NCI-H1694 treated with DMSO at 0.1 percent for 48 hours (cell line): ENCODE measurements at places on chromosomes 11 and 22.
A peak's percentile ranks its signal among the peaks of the same experiment; 100 is the strongest.

DNA sequence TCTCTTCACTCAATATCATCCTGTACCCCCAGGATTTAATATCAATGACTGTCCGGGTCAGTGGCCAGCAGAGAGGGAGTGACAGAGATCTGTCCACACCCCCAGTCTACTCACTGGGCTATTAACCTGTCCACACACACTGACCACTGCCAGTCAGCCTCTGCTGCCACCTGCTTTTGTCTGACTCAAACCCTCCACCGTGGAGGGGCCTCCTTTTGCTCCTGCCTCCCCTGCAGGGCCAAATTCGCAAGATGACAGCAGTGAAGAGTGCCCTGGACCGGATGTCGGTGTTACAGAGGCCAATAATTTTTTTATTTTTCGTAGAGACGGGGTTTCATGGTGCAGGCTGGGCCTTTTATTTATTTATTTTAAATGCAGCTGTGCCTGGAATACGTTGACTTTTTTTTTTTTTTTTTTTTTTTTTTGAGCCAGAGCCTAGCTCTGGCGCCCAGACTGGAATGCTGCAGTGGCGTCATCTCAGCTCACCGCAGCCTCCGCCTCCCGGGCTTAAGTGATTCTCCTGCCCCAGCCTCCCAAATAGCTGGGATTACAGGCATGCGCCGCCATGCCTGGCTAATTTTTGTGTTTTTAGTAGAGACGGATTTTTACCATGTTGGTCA is 5.1 kb downstream of the PDXP start:
- no peak for DNase-seq

GRCh38 chr11:79440571-79441460 is at the start of gene TENM4:
Gene TENM4, minus strand, starts transcription at chr11:79441030. Its CDS starts 371,086 bp downstream, at chr11:79069944.
- DNase-seq = peak; percentile 47

DNA sequence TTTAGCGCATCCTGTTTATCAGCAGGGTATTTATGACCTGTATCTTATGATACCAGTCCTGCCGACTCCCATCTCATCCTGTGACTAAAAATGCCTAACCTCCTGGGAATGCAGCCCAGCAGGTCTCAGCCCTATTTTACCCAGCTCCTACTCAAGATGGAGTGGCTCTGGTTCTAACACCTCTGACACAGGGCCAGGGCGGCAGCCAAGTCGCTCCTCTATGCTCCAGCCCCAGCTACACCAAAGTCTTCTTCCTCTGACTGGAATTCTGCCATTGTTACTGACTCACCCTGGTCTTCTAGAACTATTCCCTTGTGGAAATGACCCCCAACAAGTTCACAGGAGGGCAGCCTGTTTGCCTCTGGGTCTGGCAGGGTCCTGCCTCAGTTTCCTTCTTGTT is 7.9 kb upstream of the C1QTNF6 start:
- DNase-seq = no peak

DNA sequence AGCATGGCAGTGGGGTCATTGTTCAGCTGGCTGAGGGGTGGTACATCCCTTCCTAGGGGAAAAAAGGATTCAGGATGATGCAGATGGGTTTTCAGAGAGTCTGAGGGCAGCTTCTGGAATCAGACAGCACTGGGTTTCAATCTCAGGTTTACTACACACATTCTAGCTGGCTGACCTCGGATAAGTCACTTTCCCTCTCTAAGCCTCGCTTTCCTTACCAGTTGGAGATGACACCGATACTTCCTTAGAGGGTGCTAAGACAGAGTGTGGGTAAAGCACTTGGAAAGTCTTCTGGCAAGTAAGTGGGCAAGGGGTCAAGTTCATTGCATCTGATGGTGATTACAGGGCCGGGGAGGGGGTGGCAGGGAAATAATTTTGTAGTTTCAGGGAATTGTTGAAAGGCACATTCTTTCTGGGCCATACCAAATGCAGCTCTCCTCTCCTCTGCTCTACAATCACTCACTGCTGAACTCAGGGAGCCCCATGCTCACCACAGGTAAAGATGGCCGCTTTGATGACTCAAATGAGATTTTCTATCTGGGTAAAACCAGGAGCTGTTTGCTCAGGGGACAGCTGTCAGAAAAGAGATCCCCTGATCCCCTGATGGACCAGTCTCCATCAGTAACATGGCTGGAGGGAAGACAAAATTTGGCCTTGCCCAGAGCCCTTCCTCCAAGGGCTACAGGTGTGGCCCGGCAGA is 6.5 kb upstream of the MIAT start:
- no peak for DNase-seq

GRCh38 chr11:112288021-112288420 is 27.4 kb upstream of the PLET1 start:
- DNase-seq = no peak

- DNase-seq = peak; percentile 39
These were observed 6.2 kb downstream of the TEAD1 start for GRCh38 chr11:12680246-12680939.

GRCh38 chr11:60301178-60301577 is 20.7 kb downstream of the MS4A4A start:
- no peak for DNase-seq

DNA sequence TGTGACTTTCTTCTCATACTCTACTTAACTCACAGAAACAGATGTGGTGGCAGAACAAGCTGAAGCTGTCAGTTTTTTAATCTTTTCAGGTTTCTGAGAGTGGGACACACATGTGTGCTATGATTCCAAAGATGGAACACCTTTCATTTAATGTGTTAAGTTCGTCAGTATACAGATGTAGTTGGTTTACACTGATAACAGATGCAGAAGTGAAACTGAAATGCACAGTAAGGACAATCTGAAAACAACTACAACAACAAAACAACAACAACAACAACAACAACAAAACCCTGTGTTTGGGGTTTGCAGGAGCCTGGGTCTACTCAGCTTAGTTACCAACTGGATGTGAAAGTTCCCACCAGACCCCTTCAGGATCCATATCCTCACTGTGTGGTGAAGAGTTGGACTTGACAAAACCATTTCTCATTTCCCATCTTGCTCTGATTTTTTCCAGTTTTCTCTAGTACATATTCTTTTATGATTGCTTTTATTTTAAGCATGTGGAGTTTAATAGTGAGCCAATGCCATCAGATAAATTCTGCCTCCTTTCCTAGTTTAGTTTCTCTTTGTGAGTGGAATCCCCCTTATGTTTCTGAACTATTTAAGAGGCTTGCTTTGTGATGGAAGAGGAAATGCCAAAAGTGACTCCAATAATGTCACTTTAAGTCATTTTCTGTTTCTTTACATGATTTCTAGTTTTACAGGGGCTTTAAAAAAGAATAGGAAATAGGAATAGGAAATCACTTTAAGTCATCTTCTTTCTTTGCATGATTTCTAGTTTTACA is 47.8 kb downstream of the ARHGAP42 start:
- no peak for DNase-seq

- DNase-seq = peak; percentile 46
These were observed 14.1 kb upstream of the MDK start for GRCh38 chr11:46367244-46367915.

- DNase-seq = no peak
These were observed 47.5 kb downstream of the PICALM start for GRCh38 chr11:86021377-86021776.

DNA sequence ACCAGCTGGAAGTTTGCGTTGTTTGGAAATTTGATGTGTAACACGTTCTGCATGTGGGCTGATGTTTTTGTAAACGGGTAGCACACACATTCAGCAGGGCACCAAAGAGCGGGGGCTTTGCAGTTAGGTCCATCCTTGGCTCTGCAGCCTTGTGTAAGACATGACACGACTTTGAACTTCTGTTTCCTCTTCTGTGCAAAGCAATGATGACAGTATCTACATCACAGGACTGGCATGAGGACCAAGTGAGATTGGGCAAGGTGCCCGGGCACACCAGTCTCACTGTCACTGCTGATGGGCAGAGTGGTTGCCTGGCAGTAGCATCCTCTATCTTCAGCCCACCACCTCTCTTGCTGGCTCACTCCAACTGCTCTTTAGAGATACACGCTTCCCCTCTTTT is 3.3 kb downstream of the TCN2 start:
- DNase-seq = no peak

DNA sequence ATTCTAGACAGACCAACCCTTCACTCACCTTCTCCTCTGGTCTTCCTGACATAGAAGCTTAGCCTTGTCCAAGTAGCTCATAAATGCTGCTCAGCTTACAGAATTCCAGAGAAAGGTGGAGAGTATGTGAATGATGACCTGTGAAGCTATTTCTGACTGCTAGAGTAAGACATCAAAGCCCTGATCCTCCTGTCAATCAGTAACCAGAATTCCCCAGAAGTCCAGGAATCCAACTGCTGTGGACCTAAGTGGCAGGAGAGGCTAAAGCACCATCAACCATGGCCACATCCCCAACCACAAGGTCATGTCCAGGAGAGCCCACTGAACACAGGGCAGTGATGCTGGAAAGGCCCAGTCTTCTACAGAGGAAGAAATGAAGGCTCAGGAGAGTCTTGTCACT is 2.6 kb downstream of the OR51G2 start:
- DNase-seq = no peak

- no peak for DNase-seq
These were observed 75.9 kb downstream of the NECTIN1 start for GRCh38 chr11:119652907-119653659.

DNA sequence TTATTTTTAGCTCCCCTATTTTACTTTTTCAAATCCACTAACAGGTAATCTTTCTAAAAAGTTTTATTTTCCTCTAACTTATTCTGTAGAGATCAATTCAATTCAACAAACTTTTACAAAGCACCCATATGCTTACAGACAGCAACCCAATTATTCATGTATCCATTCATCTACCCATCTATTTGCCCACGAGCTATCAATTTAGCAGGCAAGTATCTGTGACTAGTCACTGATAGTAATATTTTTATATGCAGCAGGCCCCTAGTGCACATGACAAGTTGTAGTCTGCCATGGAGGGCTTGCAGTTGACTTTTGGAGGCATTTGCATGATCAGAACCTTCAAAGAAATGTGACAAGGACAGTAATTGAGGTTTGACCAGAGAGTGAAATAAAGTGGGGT is 753.2 kb upstream of the TENM4 start:
- DNase-seq = no peak

- DNase-seq = no peak
These were observed 160.9 kb downstream of the ENTHD1 start for GRCh38 chr22:39732625-39733024.

- no peak for DNase-seq
These were observed 80.5 kb downstream of the PDHX start for GRCh38 chr11:34996958-34997357.

- DNase-seq = no peak
These were observed 62.7 kb upstream of the KIRREL3 start for GRCh38 chr11:127063241-127063640.

DNA sequence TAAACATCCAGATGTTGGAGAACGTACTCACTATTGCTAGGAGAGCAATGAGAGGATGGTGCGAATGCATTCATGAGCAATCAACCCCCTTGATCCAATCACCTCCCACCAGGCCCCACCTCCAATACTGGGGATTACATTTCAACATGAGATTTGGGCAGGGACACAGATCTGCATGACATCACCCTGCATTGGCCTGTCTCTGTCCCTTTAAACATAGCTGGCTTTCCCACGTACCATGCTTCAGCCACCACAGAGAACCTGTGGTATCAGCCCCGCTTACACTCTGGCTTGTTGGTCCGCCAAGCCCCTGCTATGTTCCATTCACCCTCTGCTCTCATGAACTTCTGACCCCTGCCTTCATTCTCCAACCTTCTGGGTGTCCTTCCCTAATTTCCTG is 157.5 kb upstream of the E2F8 start:
- DNase-seq = no peak

GRCh38 chr11:73963861-73964260 is 13.0 kb downstream of the DNAJB13 start:
- DNase-seq = no peak
